ENCODE measurements at places on chromosomes 13 and 19. TPM values are rescaled to one million over a fixed set of nuclear protein-coding genes. Genes with fewer than 3 reads are reported as not detected.

GRCh38 chr19:34985249-34986022 lies 14.7 kb upstream of the GRAMD1A start:
- no peak for DNase-seq

GRCh38 chr13:23793711-23794110 lies 95.5 kb downstream of the MIPEP start:
- DNase-seq, result no peak

GRCh38 chr13:83471011-83471410 lies 411.3 kb downstream of the SLITRK1 start:
- no peak for DNase-seq

- DNase-seq, result no peak
These were observed 1269.7 kb upstream of the SPRY2 start for GRCh38 chr13:81610644-81611043.

DNA sequence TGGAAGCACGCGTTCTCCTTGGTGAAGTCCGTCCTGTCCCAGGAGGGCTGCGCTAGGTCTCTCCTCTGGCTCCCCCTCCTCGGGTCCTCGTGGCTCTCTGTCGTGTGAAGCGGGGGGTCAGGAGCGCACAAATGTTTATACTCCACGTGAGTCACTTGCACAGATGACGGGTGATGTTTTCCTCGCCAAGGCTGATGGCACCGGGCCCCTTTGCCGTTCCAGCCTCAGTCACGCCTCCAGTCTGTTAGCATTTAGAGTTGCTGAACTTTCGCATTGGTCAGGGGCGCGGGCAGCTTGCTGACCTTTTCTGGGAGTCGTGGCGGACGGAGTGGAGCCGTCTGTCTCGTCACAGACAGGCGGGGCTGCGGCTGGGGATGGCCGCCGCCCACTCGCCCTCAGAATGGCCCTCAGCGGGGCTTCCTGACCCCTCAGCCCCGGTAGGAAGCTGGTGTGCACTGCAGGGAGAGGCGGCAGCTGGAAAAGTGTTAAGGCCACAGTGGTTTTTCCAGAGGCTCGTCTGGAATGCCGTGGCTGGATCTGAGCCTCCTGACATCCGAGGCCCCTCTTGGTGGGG lies 13.7 kb downstream of the KLHL26 start:
- no peak for DNase-seq

- DNase-seq, result no peak
These were observed 423.1 kb downstream of the FGF14 start for GRCh38 chr13:101978552-101979315.

DNA sequence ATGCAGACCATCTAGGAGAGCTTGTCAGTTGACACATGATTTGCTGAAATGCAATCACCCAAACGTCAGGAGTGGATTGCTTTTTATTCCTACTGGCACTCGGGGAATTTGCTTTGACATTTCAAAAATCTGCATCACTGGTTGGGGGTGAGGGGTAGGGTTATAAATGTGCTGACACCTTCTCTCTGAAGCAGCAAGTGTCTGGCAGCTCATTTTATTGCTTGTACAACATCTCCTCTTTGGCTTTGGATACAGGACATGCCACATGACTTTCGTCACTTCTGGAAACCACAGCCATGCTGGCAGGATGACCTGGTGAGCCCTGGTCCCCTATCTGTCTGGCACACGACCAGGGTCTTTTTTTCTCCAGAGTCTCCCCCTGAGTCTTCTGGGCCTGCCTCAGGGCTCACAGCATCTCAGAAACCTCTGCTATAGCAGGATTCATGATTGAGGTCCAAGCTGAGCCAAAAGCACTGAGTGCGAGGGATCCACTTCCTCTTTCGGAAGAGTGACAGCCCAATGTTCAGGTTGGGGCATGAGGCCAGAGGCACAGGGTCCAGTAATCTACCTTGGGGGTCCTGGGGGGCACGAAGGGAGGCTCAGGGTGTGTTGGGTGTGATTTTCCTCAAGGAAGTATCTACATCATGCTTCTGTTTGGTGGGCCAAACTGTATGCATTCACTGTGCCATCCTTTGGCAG lies 60.1 kb downstream of the HSPH1 start:
- DNase-seq, result no peak

GRCh38 chr13:80303225-80303811 lies 37.6 kb downstream of the SPRY2 start:
- DNase-seq, result no peak

DNA sequence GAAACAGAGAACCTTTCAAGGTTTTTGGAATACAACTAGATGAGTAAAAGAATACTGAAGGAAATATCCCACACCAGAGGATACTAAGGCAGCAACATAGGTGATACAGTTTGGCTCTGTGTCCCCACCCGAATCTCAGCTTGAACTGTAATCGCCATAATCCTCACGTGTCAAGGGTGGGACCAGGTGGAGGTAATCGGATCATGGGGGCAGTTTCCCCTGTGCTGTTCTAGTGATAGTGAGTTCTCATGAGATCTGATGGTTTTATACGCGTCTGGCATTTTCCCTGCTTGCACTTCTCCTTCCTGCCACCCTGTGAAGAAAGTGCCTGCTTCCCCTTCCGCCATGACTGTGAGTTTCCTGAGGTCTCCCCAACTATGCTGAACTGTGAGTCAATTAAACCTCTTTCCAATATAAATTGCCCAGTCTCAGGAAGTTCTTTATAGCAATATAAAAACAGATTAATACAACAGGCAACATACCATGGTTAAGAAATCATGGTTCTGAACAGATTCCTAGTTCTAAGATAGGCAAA lies 97.0 kb downstream of the ABCC4 start:
- DNase-seq, result no peak

- DNase-seq, result no peak
These were observed 127.5 kb downstream of the KLF12 start for GRCh38 chr13:74006666-74007065.

DNA sequence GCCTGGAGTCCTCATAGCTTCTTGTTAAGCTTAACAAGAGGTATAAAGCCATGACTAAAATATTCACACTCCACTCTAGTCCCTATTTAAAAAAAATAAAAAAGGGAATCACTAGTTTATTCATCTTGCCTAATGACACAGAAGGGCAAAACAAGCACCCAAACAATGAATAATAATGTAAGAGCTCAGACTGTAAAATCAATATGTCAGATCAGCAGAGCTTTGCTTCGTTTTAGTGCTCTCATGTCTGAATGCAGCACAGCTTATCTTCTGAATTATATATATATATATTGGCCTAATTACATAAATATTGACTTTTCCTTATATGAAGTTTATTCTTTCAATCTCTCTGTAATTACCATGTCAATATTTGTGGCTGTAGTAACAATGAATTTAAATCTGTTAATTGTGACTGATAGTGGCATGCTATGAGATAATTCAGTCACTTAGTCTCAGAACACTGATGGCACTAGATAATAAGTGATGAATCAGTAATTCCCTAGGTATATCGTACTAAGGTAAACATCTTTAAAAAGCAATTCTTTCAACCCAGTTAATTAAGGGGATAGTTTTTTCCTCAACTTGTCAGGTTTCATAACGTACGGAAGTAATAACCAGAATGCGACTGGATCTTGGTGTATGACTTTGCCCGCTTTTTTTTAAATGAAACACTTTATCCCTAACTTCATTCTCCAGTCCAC lies 361.9 kb upstream of the GPC6 start:
- no peak for DNase-seq

DNA sequence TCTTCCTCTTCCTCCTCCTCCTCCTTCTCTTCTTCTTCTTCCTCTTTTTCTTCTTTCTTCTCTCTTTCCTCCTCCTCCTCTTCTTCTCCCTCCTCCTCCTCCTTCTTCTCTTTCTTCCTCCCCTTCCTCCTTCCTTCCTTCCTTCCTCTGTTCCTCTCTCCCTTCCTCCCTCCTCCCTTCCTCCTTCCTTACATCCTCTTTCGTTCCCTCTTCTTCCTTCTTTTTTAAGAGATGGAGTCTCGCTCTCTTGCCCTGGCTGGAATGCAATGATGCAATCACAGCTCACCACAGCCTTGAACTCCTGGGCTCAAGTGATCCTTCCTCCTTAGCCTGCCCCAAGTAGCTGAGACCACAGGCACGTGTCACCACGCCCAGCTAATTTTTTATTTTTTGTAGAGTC lies 13.2 kb downstream of the EHD2 start:
- DNase-seq, result no peak

The APOC4 gene
- total RNA-seq, result not detected

The CBLC gene
- 0.54 TPM for total RNA-seq
